ENCODE measurements at places on chromosomes 13 and 19.

GRCh38 chr13:99805361-99805760 lies 166.2 kb downstream of the ZIC5 start:
- no peak for DNase-seq

DNA sequence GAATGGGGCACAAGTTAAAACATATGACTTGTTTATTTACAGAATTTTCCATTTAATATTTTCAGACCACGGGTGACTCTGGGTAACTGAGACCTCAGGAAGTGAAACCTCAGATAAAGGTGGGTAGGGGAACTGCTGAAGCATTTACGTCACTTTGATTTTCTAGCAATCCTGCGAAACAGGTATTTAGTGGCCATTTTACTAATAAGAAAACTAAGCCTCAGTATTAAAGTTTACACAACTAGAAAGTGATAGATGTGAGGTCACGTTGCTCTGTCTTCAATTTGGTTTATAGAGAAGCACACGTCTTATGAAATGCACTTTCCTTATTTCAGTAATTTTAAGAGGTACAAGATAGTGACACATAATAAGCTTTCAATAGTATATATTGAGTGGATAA lies 402.8 kb downstream of the FGF9 start:
- DNase-seq, result no peak

GRCh38 chr19:13284929-13285928 lies 135.0 kb downstream of the IER2 start:
- DNase-seq, result no peak

DNA sequence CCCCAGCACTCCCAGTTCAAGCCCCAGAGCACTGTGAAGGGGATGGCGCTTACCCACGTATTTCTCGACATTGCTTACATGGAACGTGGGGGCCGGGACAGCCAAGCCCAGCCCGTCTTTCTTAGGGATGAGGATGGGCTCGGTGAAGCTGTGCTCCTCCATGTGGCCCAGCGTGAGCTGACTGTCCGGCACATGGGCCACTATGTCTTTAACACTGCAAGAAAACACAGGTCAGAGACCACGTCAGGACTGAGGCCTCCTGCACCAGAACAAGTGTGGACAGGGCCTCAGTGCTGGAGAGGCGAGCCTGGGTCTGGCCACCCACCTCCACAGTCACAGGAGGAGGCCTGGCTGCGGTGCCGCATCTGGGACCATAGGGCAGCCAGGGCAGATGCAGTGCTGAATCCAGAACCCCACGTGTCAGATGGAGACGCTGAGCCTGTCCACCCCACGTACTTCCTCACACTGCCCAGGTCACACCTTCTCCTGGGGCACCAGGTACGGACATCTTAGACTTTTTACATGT lies 125.2 kb downstream of the TUBA3C start:
- DNase-seq, result no peak

- DNase-seq, result no peak
These were observed 48.2 kb downstream of the DPY19L3 start for GRCh38 chr19:32453736-32454135.

DNA sequence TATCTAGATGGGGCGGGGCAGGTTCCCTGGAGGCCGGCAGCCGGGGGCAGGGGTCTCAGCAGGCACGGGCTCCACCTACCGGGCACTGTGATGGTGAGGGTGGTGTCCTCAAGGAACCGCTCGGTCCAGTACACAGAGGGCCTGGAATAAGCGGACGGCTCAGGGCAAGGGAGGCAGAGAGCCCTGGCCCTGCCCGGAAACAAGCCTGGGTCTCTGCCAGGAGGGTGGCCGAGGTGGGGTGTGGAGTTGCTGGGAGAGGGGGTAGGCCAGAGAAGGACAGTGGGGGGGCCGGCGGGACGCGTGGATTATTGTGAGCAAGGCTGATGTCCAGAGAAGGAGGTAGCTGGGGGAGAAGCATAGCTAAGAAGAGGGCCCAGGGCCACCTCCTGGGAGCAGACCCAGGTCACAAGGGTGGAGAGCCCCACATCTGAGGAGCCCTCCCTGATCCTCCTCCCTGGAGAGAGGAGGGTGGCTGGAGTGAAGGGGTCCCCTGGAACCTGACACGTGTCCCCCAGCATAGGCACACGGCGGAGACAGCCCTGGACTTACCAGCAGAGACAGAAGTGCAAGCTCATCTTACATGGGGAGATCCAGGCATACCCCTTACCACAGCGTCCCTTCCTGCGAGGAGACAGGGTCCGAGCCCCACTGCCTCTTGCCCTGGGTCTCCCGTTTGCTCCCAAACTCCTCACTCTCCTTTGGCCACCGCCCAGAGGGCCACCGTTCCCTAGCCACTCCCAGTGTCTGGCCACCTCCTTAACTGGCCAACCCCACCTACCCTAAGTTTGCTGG lies 29.0 kb upstream of the MIER2 start:
- DNase-seq, result no peak

GRCh38 chr13:44484562-44485138 lies 91.5 kb downstream of the TSC22D1 start:
- DNase-seq, result no peak

Data from retinal pigment epithelial cell (primary cell).